CD4-positive, alpha-beta memory T cell (primary cell): ENCODE measurements at places on chromosomes 11 and 22.

- DNase-seq: no peak
Observed at GRCh38 chr11:3675971-3676370, 4.8 kb upstream of the CHRNA10 start.

- no peak for DNase-seq
Observed at GRCh38 chr11:33942954-33943353, 51.1 kb upstream of the LMO2 start.

GRCh38 chr11:81007046-81007445 is 1566.2 kb upstream of the TENM4 start:
- no peak for DNase-seq

DNA sequence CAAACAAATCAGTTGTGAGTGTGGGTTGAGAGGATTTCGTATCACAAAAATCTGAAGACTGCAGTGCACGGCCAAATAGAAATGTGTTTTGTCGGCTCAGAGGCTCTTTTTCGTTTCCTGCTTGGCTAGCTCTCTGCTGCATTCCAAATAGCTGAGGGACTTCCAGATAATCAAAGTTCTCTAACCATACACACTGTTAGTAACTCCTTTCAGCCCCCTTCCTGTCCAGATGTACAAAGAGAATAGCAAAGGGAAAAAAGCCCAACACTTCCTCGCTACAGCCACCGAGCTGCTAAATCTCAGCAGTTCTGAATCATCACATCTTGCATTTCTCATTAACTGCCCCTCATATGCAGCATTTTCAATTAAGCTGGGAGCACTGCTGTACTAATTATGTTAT is 203.1 kb downstream of the TENM4 start:
- DNase-seq: no peak

GRCh38 chr22:43658823-43659222 is 153.3 kb downstream of the EFCAB6 start:
- no peak for DNase-seq

DNA sequence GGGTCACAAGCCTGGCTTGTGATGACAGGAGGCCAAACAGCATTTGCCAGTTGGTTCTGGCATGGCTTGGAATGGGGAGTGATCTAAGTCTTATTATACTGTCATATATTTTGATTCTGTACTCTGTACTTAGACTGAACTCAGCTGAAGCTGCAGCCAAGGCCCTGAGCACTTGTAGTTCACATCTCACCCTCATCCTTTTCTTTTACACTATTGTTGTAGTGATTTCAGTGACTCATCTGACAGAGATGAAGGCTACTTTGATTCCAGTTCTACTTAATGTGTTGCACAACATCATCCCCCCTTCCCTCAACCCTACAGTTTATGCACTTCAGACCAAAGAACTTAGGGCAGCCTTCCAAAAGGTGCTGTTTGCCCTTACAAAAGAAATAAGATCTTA is 843 bp downstream of the OR56B1 start:
- DNase-seq: no peak

DNA sequence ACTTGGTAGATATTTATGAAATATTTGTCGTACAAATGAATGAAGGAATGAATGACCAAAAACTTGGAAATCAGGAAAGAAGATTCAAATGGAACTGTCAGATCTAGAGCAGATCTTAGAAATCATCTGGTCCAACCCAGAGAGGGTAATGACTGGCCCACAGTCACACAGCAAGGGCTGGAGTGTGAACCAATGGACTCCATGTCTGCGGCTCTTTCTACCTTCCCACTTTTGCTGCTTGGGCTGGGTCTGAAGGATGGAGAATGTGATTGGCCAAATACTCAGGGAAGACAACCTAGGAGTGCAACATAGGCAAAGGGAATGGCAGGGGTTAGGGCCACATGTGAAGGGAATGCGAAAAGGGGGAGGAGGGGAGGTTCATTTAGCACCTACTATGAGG is 5.8 kb upstream of the DGKZ start:
- no peak for DNase-seq

GRCh38 chr11:48025984-48026340 is 45.6 kb downstream of the PTPRJ start:
- no peak for DNase-seq
